ENCODE measurements at places on chromosomes 11 and 22. TPM values are rescaled to one million over a fixed set of nuclear protein-coding genes. Genes with fewer than 3 reads are reported as not detected.

- DNase-seq = no peak
Observed at GRCh38 chr22:20054034-20054427, 26.0 kb upstream of the DGCR8 start.

DNA sequence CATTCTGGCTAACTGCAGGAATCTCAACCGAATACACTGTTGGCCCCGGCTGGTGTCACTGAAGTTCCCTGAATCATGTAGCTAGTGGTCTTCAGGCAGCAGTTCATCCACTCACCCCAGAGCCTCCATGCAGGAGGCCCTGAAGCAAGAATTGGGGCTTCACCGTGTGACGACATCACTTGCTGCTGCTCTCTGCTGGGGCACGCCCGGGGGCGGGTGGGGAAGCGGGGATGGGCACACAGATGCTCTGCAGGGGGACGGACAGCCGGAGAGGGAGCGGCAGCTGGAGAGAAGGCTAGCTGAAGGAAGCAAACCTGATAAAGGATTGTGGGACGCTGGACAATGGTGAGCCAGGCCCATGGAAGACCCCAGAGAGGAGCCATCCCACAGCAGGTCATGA lies 17.0 kb downstream of the B3GAT1 start:
- DNase-seq = no peak

DNA sequence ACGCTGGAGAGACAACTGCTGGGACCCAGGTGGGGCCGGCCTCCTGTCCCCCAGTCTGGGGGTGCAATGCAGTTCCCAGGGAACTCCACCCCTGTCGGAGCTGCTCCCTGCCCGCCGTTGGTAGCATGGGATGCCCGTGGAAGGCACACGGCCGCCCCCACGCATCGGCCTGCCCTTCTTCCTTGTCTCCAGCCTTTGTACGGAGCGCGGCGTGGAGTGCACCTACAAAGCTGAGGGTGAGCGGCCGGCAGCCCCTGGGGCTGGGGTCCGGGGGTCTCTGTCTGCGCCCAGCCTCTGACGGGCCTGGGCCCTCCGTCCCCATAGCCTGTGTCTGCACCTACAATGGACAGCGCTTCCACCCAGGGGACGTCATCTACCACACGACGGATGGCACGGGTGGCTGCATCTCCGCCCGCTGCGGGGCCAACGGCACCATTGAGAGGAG lies 23.2 kb downstream of the MUC5AC start:
- DNase-seq = no peak

The SYT8 gene
- 0.75 TPM for total RNA-seq

GRCh38 chr11:107472966-107473365 lies 15.3 kb upstream of the CWF19L2 start:
- DNase-seq = no peak

The CASP5 gene
- total RNA-seq = 31.1 TPM

DNA sequence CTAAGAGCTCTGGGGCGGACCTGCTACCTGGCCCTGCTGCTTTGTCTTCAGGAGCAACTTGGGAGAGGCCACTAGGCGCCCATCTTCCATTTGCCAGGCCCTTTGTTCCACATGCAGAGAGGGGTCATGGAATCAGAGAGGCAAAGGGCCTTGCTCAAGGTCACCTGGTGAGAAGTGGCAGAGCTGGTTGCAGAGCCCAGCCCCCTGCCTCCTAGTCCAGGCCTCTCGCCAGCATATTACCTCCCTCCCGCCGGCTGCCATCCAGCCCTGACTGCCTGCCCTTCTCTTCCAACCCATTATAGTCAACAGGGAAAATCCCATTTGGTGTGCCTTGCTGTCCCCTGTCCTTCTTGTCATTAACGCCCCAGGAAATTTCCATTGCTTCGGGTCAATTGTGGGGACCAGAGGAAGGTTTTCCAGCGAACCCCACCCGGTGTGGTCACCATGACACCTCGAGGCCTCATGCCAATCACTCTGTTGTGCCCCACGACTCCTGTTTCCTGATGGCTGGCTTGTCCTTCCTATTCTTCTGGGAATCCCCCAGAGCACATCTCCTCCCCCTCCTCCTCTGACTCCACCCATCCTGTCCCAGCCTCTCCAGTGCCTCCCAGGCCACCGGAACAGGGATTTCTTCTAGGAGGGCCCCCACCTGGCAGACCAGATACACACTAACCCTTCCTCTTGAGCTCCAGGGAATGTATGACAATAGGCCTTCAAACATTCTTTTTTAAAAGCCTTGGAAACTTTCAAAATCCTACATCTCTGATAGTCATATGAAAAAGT lies 77.0 kb downstream of the NECTIN1 start:
- no peak for DNase-seq

GRCh38 chr11:106858200-106858599 lies 160.1 kb downstream of the GUCY1A2 start:
- no peak for DNase-seq

DNA sequence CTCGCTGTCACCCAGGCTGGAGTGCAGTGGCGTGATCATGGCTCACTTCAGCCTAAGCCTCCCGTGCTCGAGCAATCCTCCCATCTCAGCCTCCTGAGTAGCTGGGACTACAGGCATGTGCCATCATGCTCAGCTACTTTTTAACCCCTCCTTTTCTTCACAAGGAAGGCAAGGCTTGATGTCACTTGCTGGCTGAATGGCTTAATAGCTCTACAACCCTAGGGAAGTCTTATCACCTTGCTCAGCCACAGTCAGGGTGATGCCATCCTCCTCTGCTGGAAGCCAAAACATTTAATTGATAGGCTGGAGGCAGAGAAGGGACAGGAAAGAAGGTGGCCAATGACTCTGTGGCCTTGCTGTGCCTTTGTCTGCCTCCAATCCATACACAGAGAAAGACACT lies 131.9 kb downstream of the MED15 start:
- no peak for DNase-seq

DNA sequence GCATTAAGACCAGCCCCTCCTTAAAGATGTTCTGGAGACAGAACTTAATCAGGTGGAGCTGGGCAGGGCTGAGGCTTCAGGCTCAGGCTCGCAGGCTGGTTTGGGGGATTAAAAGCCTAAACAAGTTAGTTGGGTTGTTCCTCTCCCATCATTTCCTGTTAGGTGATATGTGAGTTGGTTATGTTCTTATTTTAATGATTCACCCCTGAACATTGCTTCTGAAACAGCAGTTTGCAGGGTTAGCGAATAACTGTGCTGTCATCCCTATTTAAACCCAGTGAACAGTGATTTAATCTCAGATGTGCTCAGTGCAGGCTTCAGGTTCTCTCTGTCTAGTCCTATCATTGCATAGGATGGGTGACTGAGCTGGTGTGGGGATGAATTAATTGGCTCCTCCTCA lies 47.4 kb upstream of the BIRC3 start:
- DNase-seq = no peak

GRCh38 chr22:32623943-32624342 lies 149.3 kb downstream of the FBXO7 start:
- peak; percentile 30 for DNase-seq

- DNase-seq = no peak
Observed at GRCh38 chr11:68709062-68709461, 24.7 kb downstream of the GAL start.

DNA sequence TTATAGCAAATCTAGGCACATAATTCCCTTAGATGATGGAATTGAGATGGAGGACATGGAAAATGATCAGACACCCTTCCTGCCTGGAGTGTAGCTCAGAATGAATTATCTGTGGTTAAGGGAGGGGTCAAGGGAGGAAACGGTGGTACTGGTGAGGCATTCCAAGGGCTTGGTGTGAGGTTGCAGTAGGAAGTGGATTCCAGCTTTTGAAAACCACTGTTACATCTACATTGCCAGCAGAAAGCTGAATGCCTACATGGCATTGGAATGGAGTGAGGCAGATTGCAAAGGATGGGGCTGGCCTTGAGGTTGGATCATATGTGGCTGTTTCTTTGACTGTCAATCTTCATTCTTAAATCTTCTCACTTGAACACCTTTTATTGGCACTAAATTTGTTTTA lies 684.4 kb downstream of the NTM start:
- no peak for DNase-seq

DNA sequence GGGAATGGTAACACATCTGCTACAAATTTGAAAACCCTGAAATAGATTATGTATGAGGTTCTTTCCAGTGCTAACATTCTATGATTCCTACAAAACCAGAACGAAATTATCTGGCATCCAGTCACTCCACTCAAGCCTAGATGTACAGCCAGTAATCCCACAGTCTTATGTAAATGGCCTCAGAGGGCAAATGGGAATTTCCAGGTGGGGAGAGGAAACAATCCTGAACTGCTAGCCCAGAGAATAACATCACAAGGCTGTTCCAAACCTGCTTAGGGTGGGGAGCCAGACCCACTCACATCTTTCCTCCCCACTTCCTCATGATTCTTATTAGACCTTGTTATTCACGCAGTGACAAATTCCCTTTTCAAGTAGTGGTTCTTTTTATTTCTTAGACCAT lies 3.5 kb downstream of the FIBIN start:
- no peak for DNase-seq

The CHST1 gene
- total RNA-seq = 1.4 TPM

The DGCR8 gene
- 46.8 TPM for total RNA-seq

DNA sequence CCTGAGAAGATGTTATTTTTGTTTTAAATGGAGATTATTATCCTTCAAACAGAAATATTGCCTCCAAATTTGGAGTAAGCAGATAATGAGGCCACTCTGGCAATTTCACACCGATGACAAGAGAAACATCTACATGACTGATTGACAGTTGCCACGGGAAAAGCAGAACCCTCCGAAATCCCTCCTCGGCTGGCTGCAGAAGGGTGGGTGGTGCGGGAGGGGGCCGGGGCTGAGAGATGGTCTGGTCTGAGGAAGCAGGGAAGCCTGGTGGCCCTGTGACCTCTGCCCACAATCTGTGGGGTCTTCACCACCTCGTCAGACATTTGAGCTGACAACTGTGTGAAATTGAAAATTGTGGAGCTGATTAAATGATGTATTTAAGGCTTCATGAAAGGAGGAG lies 503.2 kb downstream of the MN1 start:
- no peak for DNase-seq

GRCh38 chr22:50696251-50696798 lies 23.7 kb downstream of the SHANK3 start:
- DNase-seq = no peak
